ENCODE measurements at places on chromosomes 5 and 9. TPM values are rescaled to one million over a fixed set of nuclear protein-coding genes. Genes with fewer than 3 reads are reported as not detected.

The C9orf50 gene
- not detected for total RNA-seq

The POLR3G gene
- 2.0 TPM for total RNA-seq

The CER1 gene
- not detected for total RNA-seq

The FAT2 gene
- total RNA-seq, result 0.03 TPM

The HK3 gene
- 29.0 TPM for total RNA-seq

The TMEM174 gene
- not detected for total RNA-seq

The CLIC3 gene
- 85.4 TPM for total RNA-seq

The DNAI1 gene
- total RNA-seq, result 0.29 TPM

The TSSK1B gene
- not detected for total RNA-seq

The MSX2 gene
- total RNA-seq, result 2.0 TPM
